Fibroblast of upper back skin (primary cell): ENCODE measurements at places on chromosomes 4 and X.

- DNase-seq: no peak
These were observed 240.1 kb upstream of the PPP1R2C start for GRCh38 chrX:43018031-43018430.

- no peak for DNase-seq
These were observed 1.6 kb downstream of the KIT start for GRCh38 chr4:54659313-54659712.

DNA sequence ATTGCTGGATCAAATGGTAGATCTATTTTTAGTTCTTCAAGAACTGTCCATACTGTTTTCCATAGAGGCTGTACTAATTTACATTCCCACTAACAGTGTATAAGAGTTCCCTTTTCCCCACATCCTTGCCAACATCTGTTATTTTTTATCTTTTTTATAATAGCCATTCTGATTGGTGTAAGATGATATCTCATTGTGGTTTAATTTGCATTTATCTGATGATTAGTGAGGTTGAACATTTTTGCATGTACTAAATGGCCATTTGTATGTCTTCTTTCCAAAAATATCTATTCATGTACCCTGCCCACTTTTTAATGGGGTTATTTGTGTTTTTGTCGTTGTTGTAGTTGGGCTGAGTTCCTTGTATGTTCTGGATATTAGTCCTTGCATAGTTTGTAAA is 35.4 kb upstream of the PRKG2 start:
- no peak for DNase-seq

GRCh38 chr4:17877661-17878060 is 66.9 kb downstream of the NCAPG start:
- no peak for DNase-seq

DNA sequence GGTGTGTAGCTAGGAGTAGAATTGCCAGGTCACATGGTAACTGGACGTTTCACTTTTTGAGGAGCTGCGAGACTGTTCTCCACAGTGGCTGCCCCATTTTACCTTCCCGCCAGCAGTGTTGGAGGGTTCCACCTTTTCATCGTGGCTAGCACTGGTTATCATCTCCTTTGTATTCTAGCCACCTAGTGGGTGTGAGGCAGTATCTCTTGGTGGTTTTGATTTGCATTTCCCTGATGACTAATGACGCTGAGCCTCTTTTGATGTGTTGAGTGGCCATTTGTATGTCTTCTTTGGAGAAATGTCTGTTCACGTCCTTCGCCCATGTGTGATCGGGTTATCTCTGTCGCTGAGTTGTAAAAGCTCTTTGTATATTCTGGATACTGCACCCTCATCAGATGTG is 10.6 kb downstream of the ABCD1 start:
- no peak for DNase-seq

GRCh38 chrX:98514032-98514431 is 1630.3 kb downstream of the RPA4 start:
- DNase-seq: no peak

- peak; percentile 26 for DNase-seq
These were observed 97.4 kb downstream of the COL4A5 start for GRCh38 chrX:108537005-108537404.

DNA sequence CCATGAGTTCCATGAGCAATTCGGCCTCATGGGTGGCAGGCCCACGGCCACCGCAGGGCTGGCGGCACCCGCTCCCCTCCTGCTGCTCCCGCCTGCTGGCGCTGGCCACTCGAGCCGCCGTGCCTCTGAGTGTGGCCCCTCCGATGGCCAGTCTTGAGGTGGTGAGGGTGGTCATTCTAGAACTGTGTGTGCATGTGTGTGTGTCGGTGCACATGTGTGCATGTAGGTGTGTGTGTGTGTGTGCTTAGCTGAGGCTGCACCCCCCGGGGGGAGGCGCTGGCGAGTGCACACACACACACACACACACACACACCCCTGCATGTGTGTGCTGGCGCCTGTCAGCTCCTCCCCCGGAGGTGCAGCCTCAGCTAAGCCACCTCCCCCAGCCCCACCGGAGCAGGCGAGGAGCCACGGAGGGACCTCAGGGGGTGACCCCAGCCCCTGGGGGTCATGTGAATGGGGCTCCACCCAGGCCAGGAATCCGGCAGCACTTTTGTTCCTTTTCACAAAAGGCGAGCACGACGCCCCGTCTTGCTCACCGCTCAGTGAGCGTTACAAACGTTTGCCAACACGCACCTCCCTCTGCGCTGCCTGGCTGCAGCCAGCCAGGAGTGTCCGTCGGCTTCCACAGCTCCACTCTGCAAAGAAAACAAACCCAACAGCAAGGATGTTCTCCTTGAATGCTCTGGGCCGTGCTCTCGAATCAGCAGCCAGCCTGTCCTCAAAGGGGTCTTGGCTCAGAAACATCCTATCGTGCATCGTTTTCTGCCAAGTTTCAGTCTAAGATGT is 29.9 kb downstream of the FGFRL1 start:
- peak; percentile 72 for DNase-seq

GRCh38 chr4:151443752-151444151 is 34.8 kb downstream of the FHIP1A start:
- DNase-seq: no peak

GRCh38 chr4:111037591-111038360 is 414.9 kb upstream of the PITX2 start:
- DNase-seq: no peak

DNA sequence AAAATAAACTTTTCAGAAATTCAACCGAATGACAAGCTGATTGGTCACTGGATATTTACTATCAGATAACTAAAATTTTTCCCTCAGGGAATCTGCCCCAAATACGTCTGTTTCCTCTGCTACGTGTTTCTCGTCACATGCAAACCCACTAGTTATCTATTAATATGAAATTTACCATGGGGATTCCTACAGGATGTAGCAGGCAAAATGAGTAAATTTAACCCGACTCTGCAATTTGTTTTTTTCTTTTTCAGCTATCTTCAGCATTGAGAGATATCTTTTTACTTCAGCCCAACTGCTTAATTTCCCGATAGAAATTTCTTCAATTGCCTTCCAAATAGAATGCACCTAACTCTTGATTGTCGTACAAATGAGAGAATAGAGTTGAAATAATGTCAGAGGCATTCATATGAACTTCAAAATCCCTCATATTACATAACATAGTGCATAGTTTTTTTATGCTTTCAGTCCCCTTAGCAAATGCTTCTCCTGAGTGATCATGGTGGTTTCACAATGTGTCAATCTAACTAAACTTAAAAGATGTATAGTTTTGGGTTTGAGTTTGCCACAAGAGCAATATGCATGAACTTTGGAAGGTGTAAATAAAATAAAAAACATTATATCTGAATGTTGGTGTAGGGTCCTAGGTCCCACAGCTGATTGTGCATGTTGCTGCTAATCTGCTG is 913.1 kb upstream of the GRIA3 start:
- no peak for DNase-seq

DNA sequence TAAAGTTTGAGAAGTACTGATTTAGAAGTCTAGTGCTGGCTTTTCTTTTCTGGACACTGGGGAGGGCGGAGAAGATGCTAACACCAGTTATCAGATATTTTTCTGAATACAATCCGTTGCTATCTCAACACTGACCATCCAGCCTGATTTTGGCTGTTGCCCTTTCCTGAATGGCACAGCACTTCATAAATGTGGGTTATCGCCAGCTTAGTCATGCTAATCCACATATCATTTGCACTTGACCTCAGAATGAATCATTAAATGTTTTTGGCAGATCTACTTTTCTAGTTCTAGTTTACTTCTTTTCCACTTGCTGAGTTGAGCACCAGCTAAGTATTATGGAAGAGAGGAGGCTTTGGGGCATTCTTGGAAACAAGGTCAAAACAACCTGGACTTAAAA is 60.8 kb upstream of the ESX1 start:
- DNase-seq: peak; percentile 38

DNA sequence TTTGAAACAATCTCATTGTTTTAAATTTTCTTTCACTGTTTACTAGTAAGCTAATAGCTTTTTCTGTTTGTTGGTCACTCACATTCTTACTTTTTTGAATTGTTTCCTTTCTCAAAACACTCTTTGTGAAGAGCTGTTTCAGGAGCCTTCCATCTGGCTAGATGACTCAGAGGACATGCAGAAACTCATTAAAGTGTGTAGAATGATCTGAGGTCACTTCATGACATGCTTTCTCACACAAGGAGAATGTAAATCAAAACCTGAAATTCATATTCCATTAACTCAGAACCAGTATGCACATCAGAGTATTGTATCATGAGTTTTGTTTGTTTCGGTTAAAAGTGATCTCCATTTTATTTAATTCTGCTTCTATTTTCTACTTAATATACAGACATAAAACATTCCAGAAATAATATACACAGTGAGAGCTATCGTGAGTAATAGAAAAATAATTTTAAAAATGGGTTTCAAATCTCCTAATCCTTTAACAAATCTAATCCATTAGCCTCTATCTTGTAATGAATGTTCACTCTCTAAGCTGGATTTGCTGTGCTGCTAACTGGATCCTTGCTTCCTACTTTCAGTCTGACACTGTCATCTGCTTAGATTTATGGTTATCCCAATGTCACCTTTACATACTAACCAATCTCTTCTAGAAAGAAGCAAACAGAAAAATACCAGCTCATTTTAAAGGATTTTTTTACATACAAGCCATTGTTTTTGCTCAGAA is 449.6 kb downstream of the FSTL5 start:
- DNase-seq: peak; percentile 90

GRCh38 chr4:4502694-4503311 is 39.0 kb downstream of the STX18 start:
- no peak for DNase-seq

DNA sequence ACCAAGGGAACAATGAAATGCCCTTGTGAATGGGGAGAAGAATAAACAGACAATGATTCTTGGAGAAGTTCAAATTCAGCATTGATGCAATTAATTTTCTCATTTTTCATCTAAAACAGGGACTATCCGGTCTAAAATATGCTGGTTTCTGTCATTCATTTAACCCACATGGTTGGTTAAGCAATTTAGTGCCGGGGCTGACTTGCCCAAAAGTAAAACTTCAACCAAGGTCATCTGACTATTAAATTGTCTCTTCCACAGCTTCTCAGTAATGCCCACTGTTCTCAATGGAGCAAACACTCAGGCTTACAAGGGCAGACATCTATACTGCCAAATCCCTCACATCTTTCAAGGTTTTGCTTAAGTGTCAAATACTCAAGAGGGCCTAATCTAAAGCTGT is 51.3 kb downstream of the ANXA10 start:
- DNase-seq: no peak

DNA sequence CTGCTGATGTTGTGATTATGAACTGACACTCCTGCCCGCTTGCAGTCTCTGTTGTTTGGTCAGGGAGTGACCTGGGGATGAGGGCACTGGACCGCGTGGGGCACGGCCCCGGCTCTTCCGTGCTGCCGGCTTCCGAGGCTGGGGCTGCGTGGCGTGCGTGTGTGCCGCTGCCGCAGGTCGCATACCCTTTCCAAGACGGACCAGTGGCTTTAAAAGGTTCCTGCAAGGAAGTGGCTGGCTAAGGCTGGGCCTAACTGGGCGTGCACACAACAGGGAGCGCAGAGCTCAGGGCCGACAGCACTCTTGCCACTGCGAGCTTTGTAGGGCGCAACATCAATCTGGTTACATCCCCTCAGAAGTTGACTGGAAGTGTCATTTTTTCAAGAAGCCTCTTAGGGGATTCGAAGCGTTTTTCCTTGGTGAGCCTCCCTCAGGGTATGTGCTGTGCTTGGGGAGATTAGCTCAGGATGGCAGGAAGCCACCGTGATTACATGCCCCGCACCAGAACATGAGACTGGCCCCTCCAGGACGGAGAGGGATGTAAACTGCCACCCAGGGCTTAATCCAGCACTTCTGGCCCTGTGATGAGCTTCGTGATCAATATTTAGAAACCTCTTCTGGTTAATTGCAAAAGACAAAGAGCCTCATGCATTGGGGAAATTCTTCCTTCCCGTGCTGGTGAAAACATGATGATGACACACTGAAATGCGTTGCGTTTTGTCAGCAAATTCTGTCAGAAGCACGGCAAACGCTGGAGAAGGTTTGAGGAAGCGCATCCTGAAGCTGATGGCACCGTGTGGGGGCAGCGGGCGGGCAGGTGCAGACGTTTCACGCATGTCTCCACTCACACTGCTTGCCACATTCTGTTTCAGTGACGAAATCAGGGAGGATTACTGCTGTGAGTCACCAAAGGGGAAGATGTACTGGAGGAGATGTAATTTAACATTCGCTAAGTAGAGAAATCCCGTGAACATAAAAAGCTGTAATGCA is 11.1 kb downstream of the MAEA start:
- peak; percentile 18 for DNase-seq

DNA sequence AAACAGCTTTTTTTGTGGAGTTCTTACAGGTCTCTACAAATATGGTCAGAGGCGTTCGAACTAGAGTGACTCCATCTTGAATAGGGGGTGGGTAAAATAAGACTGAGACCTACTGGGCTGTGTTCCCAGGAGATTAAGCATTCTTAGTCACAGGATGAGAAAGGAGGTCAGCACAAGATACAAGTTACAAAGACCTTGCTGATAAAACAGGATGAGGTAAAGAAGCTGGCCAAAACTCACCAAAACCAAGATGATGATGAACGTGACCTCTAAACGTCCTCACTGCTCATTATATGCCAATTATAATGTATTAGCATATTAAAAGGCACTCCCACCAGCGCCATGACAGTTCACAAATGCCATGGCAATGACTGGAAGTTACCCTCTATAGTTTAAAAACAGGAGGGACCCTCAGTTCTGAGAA is 42.8 kb upstream of the SPP1 start:
- DNase-seq: no peak

GRCh38 chrX:119325456-119325855 is 73.7 kb upstream of the SLC25A43 start:
- DNase-seq: peak; percentile 9

GRCh38 chr4:5477613-5478012 is 230.7 kb downstream of the EVC2 start:
- no peak for DNase-seq

GRCh38 chr4:5203993-5204310 is 152.7 kb downstream of the STK32B start:
- DNase-seq: peak; percentile 47

GRCh38 chr4:111360906-111361305 is 738.0 kb upstream of the PITX2 start:
- DNase-seq: no peak

DNA sequence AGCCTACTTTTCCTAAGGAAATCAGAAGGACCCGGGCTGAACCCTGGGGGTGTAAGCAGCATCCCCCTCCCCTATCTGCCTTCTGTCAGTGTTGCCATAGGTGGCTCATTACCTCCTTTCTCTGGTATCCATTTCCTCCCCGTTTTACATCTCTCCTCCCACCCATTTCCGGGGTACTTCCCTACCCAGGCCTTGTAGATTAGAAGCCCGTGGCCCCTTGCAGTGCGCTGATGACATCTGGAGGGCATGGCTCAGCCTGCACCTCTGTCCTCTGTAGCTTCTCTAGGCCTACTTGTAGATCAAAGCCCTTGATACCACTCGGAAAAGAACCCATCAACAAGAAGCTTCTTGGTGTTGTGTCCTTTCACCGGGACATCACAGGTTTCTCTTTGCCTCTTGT is 71.8 kb downstream of the NBDY start:
- no peak for DNase-seq

DNA sequence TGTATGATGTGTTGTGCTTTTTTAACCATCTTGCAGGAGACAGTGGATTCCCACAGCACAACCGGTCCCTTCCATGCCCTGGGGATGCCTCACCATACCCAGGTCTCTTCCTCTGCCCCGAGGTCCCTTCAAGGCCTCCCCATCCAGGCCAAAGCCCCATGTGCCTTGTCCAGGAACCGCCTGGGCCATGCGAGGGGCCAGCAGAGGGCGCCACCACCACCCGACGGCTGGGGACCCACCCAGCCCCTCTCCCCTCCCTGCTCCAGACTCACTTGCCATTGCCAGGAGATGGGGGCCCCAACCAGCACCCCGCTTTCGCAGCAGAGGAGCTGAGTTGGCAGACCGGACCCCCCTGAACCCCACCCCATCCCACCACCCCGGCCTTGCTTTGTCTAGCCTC is 485.5 kb downstream of the TRAM1L1 start:
- no peak for DNase-seq

GRCh38 chrX:54920610-54921426 is at the start of gene TRO:
Gene TRO (plus strand): TSS chrX:54920824. CDS start chrX:54922247, 1,423 bp downstream.
- peak; percentile 34 for DNase-seq
